OCI-M1 (cell line): ENCODE measurements at places on chromosomes 13 and 19.

DNA sequence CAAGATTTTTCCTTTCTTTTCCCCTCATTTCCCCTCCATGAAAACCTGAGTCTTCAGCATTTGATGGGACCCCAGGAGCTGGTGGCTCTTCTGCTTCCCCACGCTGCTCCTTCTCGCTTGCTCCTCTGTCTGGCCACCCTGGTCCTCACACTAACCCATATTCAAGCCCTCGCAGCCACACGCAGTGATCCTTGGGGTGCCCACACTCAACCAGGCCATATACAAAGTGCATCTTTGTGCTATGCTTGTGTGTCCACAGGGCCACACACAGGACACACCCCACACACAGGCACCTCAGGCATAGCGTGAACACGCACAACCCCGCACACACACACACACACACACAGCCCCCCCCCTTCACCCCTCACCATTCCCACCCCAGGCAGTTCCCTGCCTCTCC, 132.1 kb downstream of the URI1 start:
- no peak for DNase-seq

GRCh38 chr19:5621311-5621944, 1.1 kb downstream of the SAFB2 start:
- DNase-seq, result no peak

- no peak for DNase-seq
Observed at GRCh38 chr19:7527516-7528191, 5.2 kb downstream of the MCOLN1 start.

DNA sequence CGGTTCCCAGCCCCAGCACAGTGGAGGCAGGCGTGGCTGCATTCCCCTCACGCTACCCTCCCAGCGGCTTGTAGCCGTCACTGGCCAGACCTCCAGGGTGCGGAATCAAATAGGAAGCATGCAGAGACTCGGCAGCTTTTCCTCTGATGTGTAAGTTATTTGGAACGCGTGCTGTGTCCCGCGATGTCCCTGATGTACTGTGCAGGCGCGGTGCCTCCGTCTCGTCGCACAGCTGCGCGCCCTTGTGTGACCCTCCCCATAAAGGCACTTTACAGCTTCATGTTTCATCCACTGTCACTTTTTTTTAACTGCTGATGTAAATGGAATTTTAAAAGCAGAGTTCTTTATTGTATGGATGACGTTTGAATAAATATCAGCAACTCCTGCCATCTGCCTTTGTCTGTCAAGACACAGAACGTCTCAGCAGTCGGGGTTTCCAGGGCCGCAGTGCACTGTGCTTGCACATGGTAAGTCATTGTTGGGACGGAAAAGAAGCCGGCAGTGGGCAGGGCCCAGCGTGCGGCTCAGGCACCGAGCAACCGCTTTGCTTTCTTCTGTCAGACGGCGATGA, 7.3 kb upstream of the F7 start:
- DNase-seq, result no peak

DNA sequence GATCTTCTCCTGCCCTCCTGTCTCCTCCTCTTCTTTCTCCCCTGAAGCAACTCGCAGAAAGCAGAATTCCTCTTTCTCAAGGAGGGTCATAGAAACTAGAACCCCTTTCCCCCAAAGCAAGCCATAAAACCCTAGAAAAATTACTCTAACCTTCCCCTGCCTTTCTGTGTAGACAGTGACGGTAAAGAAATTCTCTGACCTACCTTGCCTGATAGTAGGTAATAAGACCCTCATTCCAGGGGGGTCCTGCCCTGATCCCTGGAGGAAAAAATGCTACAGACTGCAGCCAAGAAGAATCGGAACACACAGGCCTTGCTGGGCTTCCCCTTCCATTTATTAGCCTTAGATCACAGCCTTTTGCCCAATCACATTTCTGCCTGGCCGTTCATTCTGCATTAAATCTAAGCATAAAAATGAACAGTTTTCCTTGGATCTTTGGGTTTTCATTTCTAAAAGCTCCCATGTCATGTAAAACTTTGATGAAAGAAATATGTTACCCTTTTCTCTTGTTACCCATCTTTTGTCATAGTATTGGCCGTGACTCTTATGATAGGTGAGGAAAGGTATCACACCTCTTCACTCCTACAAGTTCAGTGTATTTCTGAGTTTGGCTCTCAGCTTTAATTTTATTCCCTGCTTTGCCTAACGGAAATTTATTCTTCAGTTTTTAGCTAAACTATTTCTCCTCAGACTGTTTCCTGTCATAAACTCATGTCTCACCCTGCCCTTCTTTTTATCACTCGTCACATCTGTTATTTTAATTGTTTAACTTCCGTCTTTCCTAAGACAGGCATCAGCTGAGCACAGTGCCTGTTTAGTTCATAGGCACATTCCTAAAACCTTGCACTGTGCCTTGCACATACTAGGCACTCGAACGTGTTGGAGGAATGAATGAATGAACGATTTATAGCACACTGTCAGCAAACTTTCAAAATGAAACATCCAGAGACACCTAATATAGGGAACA, 20.4 kb upstream of the CPB2 start:
- DNase-seq, result peak; percentile 81

DNA sequence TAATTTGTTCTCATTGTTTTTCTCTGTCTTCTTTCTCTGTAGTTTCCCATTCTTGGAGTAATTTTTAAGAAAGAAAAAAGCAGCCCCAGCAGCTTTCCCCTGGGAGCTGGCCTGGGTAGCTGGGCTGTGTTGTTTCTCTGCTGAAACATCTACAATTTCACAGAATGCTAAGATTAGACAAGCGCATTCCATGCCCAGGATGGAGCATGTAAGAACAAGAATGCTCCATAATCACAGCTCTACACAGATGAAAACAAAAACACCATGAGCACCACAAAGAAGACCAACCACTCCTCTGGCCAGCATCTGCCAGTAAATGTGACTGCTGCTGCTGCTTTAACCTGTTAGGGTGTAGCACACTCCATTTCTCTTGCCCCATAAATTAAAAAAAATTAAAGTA, 239.2 kb upstream of the SLITRK1 start:
- DNase-seq, result no peak

GRCh38 chr19:30516111-30516510, 143.9 kb downstream of the ZNF536 start:
- no peak for DNase-seq

GRCh38 chr13:50910485-50910805, 854 bp downstream of the RNASEH2B start:
- peak; percentile 80 for DNase-seq

DNA sequence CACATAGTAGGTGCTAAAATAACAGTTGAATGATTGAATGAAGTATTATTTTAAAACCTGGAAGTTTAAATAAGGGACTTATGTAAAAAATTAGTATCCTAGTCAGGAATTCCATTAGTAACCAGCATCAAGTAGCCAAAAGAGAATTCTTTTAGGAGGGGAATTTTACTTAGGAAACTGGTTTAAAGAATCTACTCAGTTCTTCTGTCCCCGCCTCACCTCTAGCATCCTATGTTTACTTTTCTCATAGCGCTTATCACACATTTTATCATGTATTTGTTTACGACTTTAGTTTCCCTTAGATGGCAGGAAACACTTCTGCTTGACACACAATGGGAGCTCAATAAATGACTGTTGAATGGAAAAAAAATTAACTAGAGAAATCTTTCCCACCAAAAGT, 229.0 kb downstream of the KLF5 start:
- no peak for DNase-seq

GRCh38 chr19:37077501-37077933, 716 bp upstream of the ZNF420 start:
- DNase-seq, result peak; percentile 85

GRCh38 chr13:28282451-28282850, 144.1 kb downstream of the PAN3 start:
- DNase-seq, result no peak

DNA sequence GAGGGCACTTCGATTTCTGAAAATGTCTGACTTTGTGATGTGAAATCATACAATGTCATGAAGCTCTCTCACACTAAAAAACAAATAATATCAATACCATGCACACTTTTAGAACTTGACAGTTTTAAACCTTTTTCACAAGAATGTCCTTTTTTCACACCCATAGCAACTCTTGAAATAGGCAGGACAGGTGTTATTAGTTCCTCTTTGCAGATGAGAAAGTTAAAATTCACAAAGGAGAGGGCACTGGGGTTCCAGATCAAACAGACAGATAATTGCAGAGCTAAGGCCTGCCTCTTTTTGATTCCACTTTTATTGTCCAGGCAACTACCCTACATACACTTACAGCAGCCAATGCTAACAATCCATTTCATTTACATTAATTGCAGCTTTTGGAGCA, 142.8 kb downstream of the KLF12 start:
- peak; percentile 13 for DNase-seq

GRCh38 chr19:56538254-56538760, 441 bp upstream of the ZFP28 start:
- peak; percentile 98 for DNase-seq
